ENCODE measurements at places on chromosomes 7 and 10. TPM values are rescaled to one million over a fixed set of nuclear protein-coding genes. Genes with fewer than 3 reads are reported as not detected.

Gene DGKI
- polyA plus RNA-seq: not detected

Gene ANTXRL
- polyA plus RNA-seq: not detected

Gene ACSL5
- polyA plus RNA-seq: 31.5 TPM

Gene KIF20B
- 1.6 TPM for polyA plus RNA-seq

Gene MYH16
- polyA plus RNA-seq: not detected

Gene OR2A7
- polyA plus RNA-seq: 3.6 TPM

Gene PSMC2
- polyA plus RNA-seq: 59.4 TPM

Gene CYP2C19
- not detected for polyA plus RNA-seq

Gene ITPRID1
- not detected for polyA plus RNA-seq

Gene SORCS3
- not detected for polyA plus RNA-seq

Gene OLAH
- not detected for polyA plus RNA-seq

Gene ELFN1
- not detected for polyA plus RNA-seq

Gene FGFR2
- polyA plus RNA-seq: not detected

Gene C10orf67
- polyA plus RNA-seq: 0.06 TPM

Gene CNTNAP2
- polyA plus RNA-seq: 0.59 TPM

Gene CLRN3
- polyA plus RNA-seq: not detected

Gene CALHM3
- not detected for polyA plus RNA-seq

Gene COL26A1
- polyA plus RNA-seq: not detected

Gene GPR37
- not detected for polyA plus RNA-seq

Gene LRRTM3
- not detected for polyA plus RNA-seq

Gene FAS
- polyA plus RNA-seq: 12.4 TPM

Gene HMX3
- polyA plus RNA-seq: not detected

Gene PODXL
- 0.78 TPM for polyA plus RNA-seq

Measured in B cell (primary cell).